GDM1 (cell line): ENCODE measurements at places on chromosomes 5 and 9.

DNA sequence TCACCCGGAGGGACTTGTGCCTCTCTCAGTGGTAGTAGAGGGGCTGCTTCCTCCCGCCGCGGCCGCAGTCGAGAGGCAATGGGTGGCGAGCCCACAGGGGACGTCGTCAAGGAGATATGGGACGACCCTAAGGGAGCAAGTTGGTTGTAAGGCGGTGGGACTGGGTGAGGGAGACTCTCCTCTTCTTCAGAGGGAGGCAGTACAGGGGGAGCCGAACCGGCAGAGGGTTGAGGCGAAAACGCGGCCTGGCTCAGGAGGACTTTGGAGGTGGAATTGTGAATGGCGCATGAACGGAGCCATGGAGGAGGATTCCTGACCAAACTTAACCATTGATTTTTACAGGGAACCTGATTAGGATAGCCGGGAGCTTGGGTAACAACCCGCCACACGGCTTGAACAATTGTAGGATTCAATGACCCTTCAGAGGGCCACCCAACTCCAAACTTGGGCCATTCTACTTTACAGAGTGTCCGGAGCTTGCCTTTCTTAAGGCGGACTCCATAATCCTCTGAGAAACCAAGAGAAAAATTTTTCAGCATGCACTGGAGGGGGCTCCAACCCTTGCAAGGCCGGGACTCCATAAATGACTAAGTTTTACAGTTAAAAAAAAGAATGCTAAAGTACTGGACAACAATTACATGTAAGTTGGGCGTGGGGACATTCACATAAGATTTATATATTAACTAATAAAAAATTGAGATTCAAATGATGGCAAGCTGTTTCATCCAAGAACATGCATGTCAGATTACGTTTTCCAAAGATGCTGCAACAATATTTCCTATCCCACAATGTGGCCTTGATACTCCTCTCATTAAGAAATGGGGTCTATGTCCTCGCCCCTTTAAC, 19.4 kb upstream of the RHOBTB3 start:
- no peak for DNase-seq

- DNase-seq: no peak
These were observed 263.9 kb downstream of the ICE1 start for GRCh38 chr5:5686356-5686755.

DNA sequence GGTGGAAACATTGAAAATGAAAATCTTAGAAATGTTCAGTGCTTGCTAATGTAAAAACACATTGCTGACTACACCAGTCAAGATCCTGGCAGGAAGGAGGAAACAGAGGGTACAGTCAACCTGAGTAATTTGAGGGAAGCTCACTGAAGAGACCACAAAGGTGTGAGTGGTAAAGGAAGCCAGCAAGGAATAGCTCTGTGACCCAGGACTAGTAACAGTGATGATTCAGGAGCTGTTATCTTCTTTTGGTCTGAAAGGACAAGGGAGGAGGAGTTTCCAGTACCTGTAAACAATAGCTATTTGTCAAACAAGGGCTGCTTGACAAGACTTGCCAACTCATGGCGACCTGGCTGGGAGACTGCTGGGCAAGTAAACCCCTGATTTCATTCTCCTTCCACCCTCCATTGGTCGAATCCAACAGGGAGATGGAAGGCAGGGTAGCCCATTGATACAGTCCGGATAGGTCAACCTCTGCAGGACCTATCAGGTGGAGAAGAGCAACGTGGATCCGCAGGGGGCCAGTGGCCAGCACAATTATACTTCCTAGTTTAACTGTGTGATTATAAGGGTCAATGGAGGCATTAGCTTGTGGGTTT, 68.1 kb downstream of the MAMDC2 start:
- DNase-seq: no peak

DNA sequence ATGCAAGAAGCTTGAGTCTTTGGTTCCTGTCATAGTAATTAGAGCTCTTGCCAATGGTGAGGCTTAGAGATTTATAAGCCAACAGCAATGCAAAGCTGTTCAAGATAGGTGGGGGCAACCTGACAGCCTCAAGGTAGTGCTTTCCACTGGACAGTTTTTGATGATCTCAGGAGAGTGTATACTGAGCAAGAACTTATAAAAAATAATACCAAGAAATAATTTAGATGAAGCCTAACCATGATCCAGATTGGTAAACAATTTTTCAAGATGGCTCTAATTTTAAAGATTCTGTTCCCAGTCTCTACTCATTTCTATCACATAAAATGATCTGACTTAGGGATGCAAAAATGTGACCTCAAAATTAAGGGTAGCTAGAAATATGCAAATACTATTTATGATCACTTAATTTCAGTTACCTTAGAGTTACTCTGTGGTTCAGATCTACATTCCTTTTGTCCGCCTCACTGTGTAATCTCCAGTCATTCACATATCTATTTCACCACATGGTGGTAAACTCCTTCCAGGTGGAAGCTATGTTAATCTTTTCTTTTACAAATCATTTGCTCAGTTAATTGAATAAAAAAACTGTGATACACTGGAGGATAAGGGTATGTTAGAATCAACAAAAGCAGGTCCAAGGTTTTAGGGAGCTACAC, 1228.0 kb upstream of the C9orf72 start:
- DNase-seq: no peak

DNA sequence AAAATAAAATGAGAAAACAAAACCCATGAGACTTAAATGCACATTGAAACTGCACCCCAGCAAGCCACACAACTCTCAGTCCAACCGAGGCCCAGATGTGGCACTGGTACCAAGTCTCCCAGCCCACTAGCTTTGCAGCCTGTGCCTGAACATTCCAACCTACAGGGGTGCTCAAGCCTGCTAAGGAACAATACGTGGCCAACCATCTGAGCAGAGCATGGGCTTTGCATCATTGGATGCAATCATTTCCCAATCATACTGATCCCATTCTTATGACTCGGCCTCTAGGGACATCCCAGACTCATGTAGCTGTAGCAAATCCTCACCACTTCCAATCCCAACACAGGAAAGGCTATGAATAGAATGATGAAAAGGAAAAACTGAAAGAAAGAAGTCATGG, 297.2 kb downstream of the SPOCK1 start:
- DNase-seq: no peak
